ENCODE measurements at places on chromosomes 2 and 18.

- DNase-seq: no peak
Measured at GRCh38 chr2:56151841-56152240, 31.9 kb upstream of the CCDC85A start.

- DNase-seq: no peak
Measured at GRCh38 chr18:37251679-37252078, 313.9 kb downstream of the CELF4 start.

GRCh38 chr18:32439241-32439640, 31.4 kb downstream of the GAREM1 start:
- no peak for DNase-seq

GRCh38 chr2:233448220-233448559, 93.9 kb downstream of the DGKD start:
- DNase-seq: no peak

- DNase-seq: no peak
Measured at GRCh38 chr2:129296806-129297205, 682.7 kb upstream of the RAB6C start.

DNA sequence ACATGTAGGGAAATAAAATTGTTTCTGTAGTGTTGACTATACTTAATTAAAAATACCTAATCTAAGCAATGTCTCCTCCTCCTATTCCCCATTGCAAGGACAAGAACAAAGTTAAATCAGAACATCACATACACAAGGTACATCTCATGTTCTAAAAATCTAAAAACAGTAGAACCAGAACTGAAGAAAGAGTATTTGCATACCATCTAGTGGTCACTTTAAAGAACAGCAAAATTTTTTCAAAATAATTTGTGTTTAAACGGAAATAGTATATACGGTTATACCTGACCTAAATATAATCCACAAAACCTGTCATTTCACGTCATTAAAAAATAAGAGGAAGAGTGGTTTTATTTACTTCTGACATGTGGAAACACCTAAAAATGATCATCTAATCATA, 294.3 kb upstream of the KCNH7 start:
- no peak for DNase-seq

DNA sequence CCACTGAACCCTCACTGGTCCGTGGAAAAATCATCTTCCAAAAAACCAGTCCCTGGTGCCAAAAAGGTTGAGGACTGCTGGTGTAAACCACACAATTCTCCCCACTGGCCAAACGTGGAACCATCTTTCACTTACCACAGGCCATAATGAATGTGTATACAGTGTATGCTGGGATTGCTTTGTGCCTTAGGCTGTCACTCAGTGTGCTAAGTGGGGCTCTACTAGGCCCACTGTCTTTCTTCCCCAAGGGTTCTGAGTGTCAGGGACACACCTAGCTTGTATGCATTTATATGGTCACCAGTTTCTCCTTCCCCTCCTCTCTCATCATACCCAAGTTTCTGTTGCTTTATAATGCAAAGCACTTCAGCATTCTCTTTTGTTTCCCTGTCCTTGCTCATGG, 27.2 kb downstream of the SCYGR8 start:
- DNase-seq: no peak

- DNase-seq: no peak
Measured at GRCh38 chr18:3184275-3184963, 35.3 kb downstream of the MYOM1 start.

DNA sequence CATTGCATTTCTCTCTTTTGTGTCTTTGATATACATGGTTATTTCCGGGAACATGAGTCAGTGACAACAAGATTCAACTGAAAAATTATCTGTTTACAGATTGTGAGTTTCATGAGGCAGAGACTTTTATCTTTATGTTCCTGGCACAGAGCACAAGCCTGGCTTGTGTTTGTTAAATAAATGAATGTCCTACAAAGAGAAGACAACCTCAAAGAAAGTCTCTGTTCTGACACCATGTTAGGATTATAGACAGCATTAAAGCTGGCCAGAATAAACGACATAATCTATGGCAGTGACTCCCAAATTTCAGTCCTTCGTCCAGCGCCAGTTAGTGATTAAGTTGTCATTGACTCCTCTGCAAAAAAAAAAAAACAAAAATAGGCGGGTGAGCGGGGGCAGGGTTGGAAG, 97.4 kb upstream of the DNAJC10 start:
- DNase-seq: no peak

DNA sequence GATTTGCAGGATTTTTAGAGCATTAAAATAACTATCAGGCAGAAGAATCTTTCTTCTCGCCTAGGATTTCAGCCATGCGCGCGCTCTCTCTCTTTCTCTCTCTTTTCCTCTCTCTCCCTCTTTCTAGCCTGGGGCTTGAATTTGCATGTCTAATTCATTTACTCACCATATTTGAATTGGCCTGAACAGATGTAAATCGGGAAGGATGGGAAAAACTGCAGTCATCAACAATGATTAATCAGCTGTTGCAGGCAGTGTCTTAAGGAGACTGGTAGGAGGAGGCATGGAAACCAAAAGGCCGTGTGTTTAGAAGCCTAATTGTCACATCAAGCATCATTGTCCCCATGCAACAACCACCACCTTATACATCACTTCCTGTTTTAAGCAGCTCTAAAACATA, 137.0 kb downstream of the MEIS1 start:
- DNase-seq: no peak

GRCh38 chr18:5817816-5818215, 77.5 kb downstream of the TMEM200C start:
- DNase-seq: no peak

DNA sequence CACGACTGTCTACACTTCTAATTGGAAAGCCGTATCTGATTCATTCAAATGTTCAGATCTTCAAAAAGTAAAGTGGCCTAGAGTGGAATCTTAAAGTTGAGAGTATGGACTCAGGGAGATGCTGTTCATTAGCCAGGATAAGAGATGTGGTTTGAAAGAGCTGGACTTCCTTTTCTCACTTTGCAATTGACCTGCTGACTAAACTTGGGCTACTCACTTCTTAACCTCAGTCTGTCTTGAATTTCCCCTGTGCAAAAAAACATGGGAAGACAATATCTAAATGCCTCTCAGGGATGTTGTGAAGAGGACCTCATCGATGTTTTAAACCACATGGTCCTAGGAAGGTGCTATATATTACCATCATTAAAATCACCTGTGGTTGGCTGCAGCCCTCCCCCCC, 64.1 kb downstream of the BCL2 start:
- no peak for DNase-seq

GRCh38 chr2:207836521-207837133, 66.9 kb upstream of the FZD5 start:
- no peak for DNase-seq

DNA sequence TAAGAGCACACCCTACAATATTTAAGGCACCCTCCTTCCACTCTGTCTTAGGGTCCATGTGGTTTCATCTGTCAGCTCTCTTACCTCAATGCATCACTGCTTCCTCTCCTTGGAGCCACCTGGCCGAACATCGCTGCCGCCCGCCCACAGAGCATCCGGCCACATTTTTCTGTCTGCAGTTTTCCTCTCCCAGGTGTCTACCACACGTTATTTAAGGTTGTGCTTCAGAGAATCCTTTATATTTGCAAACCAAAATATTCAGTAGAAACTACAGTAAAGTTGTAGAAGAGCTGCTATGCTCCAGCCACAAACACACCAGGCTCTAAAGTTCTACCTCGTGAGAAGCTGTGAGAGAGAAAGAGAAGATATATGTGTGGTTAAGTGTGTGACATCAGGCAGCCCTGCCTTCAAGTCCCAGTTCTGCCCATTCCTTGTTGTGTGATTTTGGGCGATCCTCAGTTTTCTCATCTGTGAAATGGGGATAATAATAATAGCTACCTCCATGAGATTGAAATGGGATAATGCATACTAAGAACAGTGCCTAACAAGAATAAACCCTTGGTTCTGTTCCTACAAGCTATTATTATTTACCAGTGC, 4.9 kb upstream of the STK17B start:
- no peak for DNase-seq

DNA sequence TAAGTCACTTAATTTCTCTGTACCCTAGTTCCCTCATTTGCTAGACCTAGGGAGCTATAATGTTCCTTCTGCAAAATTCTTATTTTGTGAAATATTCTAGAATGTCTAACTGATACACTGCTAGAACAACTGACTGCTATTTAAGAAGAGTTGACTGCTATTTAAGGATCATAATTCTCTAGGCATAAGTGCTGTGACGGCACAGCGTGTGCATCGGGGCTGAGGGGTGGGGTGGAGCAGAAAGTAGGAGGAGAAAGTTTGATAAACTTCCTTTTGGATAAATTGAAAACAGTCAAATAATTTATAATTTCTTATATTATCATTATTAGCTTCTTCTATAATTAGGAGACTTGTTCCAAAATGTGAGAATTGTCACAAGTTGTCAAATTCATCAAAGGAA, 10.4 kb upstream of the ACTR3 start:
- no peak for DNase-seq

DNA sequence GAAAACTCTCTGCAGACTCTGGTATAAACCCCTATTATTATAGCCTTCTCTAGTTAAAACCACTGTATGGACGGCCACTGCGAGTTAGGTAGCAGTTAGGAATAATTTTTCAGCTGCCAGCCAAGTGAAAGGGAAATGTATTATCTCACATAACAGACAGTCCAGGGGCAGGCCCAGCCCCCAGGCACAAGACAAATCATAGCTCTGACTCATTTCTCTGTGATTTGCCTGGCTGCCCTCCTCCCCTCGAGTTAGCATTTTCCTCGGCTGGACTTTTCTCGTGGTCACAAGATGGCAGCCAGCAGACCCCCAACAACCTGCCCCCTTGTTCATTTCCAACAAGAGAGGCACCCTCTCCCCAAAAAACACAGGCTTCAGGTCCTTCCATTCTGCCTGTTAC, 10.5 kb downstream of the VIT start:
- DNase-seq: no peak

GRCh38 chr18:5879479-5879882, 15.8 kb downstream of the TMEM200C start:
- DNase-seq: no peak

- DNase-seq: no peak
Measured at GRCh38 chr2:219798430-219798829, 171.0 kb downstream of the SLC4A3 start.

- DNase-seq: no peak
Measured at GRCh38 chr2:205769495-205769850, 87.2 kb downstream of the NRP2 start.

GRCh38 chr18:58303363-58303762, 259.3 kb downstream of the NEDD4L start:
- DNase-seq: no peak

- DNase-seq: peak; percentile 23
Measured at GRCh38 chr2:37472959-37473358, 128.5 kb downstream of the QPCT start.

DNA sequence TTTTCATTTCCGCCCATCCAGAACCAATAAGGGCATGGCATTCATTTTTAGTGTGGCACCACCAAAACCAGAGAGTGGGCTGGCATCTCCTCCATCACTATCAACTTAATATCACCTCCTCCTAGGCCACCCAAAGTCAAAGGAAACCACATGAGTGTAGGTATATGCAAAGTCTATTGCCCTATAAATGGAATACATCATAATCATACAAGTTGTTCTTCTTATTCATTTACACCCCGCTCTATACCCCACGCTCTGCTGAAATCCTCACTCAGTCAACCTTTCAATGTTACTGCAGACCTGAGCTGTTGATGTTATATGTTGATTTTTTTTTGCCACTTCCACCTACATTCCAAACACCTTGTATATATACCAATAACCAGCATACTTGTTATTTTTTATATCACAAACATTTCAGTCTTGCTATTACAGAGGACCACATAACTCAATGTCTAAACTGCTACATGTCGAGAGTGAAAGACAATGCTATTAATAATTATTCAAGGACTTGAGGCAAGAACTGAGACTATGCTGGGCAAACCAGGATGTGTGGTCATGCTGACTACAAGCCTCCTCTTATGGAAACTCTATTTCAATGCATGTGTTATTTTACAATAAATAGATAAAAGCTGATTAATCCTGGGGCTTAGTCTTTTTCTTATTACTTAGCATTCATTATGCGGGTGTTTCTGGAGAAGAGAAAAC, 466.5 kb upstream of the ID2 start:
- DNase-seq: no peak

DNA sequence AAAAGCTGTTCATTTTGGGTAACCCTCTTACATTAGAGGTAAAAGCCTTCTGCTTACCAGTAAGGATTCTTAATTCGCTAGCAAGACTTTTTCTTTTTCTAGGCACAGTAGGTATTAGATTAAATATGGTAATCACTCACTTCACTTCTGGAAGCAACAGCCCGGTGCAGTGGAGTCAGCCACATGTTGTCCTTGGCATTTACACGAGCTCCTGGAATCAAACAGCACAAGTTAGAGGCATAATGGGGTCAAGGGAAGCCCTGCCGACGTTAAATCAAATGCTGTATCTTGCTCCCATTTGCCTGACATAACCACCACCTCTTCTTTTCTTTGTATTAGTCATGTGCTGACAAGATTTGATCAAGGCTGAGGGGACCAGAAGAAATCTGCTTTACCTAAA, 174.1 kb downstream of the ANKRD44 start:
- no peak for DNase-seq

DNA sequence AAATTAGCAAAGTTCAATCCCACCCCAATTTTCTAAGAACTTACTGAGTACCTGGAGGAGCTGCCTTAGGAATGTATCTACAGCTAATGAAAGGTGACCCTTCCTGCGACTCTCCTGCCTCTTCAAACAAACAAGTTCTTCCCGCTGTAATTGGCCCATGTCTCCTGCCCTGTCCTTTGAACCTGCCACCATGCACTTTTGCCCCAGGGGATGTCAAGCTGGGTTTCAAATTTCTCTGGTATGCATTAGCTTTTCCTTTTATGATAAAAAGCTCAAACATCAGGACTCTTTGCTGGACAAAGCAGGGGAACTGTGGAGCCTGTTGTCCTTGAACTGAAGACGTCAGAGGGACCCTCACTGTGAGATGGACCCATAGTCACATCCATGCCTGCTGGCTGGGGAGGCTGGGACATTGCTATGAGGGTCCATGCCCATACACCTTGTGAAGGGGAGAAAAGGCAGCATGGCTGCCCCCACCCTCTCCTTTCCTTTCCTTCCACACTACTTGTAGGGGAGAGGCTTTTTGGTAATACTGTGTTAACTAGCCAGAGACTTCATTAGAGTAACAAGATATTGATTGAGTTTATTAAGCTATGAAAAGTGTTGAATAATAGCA, 210.7 kb upstream of the COPS8 start:
- DNase-seq: no peak

GRCh38 chr18:62881509-62882016, 166.2 kb downstream of the PHLPP1 start:
- peak; percentile 86 for DNase-seq

DNA sequence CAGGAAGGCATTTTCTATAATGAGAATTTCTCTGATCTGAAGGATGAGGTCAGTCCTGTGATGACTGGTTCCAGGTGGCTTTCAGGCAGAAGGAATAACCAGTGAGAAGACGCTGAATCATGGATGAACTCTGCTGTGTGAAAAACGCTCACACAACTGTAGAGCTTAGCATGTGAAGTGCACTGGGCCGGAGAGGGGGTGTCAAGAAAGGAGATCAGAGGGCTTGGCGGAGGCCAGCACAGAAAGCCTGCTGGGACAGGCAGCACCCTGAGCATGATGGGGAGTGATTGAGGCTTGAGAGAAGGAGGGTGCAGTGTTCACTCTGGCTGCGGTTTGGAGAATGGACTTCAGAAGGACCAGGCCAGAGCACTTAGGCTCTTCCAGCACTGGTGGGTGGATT, 236.5 kb downstream of the TPGS2 start:
- no peak for DNase-seq

Measured in HS-27A (cell line).